ENCODE measurements at places on chromosomes 16 and 17.

DNA sequence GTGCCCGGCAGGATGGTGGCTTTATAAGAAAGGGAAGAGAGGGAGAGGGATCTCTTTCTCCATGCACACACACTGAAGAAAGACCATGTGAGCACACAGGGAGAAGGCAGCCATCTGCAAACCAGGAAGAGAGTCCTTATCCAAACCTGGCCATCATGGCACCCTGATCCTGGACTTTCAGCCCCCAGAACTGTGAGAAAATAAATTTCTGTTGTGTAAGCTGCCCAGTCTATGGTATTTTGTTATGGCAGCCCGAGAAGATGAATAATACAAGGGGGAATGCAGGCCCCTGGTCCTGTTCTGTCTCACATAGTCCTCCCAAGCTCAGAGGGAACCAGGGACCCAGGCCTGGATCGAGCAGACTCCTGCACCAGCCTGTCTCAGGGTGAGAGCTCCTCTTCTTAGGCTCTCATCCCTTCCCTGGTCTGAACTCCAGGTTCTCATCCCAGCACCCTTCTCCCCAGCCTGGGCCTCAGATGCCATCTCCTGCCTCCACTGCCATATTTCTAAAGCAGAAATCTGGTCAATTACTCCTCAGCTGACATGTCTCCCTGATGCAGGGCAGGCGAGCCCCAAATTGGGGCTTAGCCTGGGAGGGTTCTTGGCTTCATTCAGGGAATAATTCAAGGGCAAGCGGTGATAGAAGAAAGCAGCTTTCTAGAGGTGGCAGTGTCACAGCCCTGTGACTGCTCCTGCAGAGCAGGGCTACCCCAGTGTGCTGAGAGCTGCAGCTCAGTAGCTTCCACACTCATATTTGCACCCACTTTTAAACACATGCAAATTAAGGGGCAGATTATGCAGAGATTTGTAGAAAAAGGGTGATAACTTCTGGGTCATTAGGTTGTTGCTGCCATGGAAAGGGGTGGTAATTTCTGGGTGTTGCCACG lies 28.8 kb downstream of the IGFBP4 start:
- DNase-seq, result no peak

- DNase-seq, result no peak
Measured at GRCh38 chr16:67236563-67237395, 9.8 kb downstream of the TMEM208 start.

- DNase-seq, result no peak
Measured at GRCh38 chr17:74354123-74354522, 7.5 kb downstream of the BTBD17 start.

GRCh38 chr17:67575325-67575724 lies 142.4 kb upstream of the NOL11 start:
- no peak for DNase-seq

DNA sequence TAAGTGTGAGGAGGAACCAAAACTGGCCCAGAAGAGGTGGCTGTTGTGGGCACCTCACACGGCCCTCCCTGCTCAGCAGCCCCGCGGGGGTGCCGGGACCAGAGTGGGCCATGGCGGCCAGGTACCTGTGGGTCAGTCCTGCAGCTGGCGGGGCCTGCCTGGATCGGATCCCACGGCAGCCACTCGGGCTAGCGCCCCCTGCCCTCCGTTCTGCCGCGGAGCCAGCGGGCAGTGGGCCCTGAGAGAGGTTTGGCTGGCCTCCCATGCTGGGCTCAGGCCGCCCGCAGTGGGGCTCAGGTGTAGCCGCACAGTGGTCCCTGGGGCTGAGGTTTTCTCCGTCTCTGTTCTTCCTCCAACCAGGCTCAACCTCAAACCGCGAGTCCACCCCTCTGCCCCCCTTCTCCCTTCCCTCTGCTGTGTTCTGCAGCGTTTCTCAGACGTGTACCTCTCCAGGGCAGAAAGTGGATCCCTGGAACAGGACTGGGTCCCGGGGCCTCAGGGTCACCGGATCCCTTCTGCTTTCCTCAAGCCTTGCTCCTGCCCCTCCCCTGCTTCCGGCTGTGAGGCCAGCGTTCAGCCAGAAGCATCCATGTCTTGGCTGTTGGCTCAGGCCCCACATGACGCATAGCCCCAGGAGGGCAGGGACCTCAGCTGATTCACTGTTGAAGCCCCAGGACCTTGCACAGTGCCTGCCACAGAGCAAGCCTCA lies 28.6 kb upstream of the ITGA3 start:
- DNase-seq, result peak; percentile 76

GRCh38 chr16:68292425-68292824 lies 18.3 kb downstream of the SLC7A6OS start:
- no peak for DNase-seq

DNA sequence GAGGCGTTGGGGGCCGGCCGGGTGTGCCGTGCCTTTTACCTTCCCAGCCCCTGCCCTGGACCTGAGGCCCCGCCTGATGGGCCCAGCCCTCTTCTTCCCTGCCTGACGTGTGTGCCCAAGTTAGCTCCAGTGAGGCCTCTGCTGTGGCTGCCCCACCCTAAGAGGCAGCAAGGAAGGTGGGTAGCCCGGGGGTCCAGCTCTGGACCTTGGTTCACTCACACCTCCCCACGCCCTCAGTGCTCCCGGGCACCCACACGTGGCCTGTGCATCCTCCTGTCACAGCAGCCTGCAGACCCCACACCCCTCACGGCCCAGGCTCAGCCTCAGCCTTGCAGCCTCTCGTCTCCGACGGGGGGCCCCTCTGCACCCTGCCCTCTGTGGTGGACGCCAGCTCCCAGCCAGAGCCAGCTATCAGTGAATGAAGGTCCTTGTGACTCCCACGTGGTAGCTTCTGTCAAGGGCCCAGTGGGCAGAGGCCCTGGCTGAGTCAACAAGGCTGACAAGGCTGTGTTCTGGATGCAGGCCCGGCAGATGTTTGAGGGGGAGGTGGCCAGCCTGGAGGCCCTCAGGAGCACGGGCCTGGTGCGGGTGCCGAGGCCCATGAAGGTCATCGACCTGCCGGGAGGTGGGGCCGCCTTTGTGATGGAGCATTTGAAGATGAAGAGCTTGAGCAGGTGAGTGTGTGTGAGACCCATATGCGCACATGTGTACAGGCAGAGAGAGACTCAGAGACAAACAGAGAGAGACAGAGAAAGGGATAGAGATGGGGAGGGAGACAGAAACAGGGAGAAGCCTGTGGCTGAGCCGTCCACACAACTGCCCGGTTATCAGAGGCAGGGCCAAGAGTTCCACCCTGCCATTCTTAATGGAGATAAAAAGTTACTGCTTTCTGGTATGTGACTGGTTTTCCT lies 2.8 kb downstream of the FN3K start:
- no peak for DNase-seq

DNA sequence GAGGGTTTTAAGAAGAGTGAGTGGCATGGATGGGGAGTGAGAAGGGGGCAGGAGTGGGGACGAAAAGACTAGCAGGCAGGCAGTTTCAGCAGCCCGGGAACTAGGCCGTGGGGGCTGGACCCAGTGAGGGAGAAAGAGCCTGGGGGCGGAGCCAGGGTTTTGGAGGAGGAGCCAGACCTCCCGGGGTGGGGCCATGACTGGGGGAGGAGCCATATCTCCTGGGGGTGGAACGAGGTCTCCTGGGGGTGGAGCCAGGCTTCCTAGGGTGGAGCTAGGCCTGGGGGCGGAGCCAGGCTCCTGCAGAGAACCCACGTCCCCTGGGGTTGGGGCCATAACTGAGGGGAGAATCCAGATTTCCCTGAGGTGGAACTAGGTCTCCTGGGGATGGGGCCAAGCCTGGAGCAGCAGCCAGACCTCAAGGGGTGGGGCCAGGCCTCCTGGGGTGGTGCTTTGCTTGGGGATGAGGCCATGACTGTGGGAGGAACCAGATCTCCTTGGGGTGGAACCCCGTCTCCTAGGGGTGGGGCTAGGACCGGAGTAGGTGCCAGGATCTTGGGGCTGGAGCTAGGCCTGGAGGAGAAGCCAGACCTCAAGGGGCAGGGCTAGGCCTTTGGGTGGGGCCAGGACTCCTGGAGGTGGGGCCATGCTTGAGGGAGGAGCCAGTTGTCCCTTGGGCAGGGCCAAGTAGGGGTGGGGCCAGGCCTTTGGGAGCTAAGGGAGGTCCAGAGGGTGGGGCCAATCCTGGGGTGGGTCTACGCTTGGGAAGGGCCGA lies 41.7 kb upstream of the JPH3 start:
- DNase-seq, result no peak

- no peak for DNase-seq
Measured at GRCh38 chr16:87817910-87818309, 51.4 kb downstream of the SLC7A5 start.

DNA sequence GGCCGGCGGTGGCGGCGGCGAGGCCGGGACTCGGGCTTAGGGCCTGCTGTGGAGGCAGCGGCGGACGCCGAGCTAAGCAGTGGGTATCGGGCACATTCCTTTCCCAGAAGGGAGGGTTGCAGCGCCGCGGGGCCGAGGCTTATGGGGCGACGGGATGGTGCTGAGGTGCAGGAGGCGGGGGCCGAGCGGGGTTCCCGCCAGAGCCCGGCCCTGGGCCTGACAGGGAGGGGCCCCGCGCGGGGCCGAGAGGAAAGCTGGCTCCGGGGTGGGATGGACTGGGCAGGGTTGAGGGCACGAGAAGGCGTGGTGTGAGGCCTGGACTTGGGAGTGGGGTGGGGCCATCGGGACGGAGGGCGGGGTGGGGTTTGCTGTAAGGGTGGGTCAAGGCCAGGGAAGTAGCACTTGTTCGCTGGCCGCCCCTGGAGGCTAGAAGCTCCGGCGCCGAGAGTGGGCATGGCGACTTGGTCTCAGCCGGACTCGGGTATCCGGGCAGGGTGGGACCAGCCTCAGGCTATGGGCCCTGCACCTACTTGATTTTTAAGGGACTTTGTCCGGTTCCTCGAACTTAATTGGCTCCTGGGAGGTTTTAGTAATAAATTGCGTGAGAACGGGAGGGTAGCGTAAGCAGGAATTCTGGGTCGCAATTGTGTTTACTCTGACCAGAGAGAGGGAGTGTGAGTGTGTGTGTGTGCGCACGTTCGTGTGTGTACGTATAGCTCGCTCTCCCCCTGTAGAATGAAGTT lies 396 bp downstream of the NFE2L1 start:
- peak; percentile 95 for DNase-seq

- no peak for DNase-seq
Measured at GRCh38 chr17:76032073-76032779, 5.1 kb upstream of the EVPL start.

DNA sequence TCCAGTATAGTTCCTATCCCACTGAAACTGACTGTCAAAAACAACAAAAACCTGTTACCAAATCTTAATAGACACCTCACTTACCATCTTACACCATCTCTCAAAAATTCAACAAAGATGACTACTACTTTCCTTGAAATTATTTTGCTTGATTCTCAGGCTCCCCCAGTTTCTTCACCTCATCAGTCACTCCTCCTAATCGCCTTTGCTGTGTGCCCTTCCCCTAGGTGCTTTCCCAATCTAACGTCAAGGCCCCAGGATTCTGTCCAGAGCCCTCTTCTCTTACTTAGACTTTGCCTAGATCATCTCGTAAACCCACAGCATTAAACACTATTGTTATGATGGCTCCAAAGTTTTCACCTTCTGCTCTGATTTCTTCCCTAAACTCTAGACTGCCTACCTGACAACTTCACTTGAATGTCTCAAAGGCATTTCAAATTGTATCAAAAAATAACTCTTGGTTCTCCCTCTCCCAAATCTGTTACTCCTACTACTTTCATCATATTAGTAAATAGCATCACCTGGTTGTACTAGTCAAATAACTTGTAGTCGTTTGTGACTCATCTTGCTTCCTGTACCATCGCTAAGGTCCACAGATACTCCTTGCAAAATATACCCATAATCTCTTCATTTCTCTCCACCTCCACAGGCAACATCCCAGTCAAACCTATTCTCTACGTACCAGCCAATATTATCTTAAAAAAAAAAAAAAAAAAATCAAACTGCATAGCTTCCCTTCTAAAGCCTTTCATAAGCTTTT lies 18.0 kb downstream of the C16orf87 start:
- no peak for DNase-seq

DNA sequence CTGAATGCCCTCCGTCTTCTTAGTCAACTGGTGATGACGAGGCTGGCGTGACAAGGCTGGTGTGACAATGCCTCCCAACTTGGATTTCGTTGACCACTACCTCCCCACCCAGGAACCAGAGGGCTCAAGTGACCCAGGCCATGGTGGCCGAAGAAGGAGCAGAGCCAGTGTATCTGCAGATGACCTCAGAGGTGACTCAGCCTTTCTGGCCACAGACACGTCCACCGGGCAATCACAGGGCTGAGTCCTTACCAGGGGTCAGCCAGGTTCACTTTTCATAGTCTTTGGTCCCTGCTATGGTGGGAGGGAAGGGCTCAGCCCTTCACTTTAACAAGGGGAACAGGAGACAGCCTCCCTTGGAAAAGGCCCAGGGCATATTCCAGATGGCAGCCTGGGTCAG lies 116.3 kb downstream of the MAF start:
- no peak for DNase-seq

GRCh38 chr17:18218756-18219415 lies 6.5 kb upstream of the LLGL1 start:
- DNase-seq, result no peak

DNA sequence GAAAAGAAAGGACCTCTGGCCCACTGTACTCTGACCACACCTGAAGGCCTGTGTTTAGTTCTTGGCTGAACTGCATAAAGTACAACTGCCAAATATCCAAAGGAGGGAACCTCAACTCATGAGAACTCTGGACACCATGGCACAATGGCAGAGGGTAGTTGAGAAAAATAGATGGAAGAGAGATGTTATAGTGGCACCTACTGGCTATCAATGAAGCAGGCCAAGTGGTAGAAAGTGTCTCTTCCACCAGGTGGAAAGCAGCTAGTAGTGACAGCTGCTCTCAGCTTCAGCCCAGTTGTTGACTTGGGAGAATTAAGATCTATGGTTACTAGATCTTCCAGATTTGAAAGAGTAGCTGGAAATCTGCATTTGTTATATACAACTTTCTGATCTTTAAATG lies 3.2 kb downstream of the MED31 start:
- no peak for DNase-seq

DNA sequence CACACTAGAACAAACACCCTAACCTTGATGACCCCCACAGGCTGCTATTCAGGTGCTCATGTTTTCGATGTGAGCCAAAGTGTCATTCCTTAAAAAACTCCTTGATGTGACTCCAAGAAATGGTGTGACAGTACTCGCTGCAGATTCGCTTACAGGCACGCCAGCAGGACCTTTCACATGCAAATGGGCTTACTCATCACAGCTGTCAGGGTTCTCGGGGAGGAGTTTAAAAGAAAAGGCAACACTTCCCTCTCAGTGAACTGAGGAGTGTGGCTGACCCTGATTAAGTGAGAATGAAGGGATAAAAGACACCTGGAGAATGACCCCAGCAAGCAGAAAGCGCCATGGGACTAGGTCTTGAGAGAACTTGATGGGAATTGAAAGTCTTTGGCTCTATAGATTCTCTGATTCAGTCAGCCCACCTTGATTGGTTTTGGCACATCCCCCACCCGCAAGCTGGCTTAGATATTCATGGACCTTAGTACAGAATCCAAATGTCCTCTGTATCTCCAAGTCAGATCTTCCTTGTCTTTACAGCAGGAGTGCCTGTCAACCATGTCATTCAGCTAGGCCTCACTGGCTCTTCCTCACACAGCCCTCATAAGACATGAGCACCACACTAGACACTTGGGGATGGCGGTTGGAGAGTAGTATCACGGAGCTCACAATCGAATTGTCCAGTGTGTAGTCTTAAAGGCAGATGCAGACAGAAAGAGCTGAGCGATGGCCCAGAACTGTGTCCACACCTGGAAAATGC lies 82.6 kb downstream of the HIC1 start:
- DNase-seq, result no peak

GRCh38 chr17:27282054-27282551 lies 11.8 kb upstream of the WSB1 start:
- no peak for DNase-seq

Data from left lung (tissue), 14 donors.